MV-4-11 (cell line): ENCODE measurements at places on chromosomes 7 and 10.
A peak's percentile ranks its signal among the peaks of the same experiment; 100 is the strongest.

- DNase-seq, result no peak
These were observed 191.5 kb downstream of the RAMP3 start for GRCh38 chr7:45349090-45349489.

DNA sequence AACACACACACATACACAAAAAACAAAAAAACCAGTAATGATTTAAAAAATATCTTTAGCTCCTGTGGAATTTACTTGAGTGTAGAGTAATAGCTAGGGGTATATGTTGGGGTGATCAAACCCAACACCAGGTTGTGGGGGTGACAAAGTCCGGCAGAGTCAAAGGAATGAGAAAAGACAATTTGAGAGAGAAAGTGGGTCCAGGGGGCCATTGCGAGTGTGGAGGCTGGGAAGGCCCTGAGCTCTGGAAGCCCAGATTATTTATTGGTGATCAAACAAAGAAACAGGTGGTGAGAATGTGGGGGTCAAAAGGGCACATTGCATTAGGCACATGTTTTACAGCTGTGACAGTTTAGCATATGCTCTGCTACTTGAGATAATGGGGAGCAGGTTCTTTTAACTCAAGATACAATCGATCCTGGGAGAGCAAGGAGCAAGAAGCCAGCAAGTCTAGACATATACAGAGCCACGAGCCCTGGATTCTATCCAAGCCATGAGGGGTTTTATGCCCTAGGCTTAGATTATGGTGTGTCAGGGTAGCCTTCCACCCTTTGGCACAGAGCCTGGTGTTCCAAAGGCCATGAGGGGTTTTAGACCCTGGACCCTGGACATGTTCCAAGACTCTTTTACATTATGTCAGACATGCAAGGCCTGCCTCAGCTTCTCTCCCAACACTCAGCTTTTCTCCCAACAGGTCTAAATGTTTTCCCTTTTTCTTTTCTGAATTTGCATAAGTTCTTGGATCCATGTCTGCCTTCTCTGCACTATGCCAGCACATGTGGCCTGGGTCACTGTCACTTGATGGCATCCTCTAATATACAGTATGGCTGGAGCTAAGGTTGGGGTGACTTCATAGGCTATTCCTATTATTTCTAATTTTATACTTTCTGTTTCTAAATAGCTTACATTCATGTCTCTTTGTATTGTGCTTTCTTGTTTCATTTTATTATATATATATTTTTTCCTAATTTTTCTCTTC is 48.6 kb upstream of the MKI67 start:
- DNase-seq, result no peak

DNA sequence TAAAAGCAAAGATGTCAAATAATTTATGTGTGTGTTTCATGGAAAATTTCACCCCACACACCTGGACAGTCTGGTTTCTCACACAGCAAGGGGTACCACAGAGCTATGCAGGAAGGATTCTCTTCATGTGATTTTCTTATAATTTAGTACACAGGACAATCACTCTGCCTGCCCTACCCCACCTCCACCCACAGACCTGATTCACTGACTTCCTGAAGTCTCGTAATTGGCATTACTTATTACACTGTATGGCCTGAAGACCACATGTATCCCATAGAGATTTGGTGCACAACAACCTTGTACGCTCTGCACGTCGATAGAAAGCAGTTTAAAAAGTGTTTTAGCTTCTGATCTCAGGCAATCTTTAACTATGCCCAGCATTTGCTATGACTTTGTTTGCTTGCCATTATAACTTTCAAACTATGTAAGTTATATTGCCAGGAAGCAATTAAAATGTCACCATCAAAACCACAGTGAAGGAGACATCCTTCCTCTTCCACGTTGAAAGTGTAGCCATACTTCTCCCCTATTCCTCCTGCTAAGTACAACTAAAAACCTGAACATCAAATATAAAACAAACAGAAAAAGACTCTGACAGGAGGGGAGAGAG is 279.4 kb upstream of the IMMP2L start:
- peak; percentile 28 for DNase-seq

DNA sequence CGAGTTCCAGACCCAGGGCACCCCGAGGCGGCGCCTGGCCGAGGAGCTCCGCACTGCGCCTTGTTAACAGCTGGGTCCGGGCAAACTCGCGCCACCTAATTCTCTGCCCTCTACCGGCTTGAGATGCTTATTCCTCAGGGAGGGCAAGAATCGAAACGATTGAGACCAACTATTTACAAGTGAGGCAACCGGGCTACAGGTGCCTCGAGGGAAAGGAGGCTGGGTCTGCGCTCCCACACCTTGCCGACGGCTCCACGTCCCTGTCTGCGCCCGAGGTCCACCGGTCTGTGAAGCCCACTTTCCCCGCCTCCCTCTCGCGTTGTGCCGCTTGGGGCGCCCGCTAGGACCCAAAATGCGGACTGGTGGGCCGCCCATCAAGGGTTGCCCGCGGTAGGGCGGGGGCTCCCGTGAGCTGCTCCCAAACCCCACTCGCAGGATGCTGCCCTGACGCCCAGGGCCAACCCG is 527 bp downstream of the AKR1B1 start:
- no peak for DNase-seq

GRCh38 chr7:133679977-133680376 is 427.1 kb downstream of the EXOC4 start:
- DNase-seq, result no peak

DNA sequence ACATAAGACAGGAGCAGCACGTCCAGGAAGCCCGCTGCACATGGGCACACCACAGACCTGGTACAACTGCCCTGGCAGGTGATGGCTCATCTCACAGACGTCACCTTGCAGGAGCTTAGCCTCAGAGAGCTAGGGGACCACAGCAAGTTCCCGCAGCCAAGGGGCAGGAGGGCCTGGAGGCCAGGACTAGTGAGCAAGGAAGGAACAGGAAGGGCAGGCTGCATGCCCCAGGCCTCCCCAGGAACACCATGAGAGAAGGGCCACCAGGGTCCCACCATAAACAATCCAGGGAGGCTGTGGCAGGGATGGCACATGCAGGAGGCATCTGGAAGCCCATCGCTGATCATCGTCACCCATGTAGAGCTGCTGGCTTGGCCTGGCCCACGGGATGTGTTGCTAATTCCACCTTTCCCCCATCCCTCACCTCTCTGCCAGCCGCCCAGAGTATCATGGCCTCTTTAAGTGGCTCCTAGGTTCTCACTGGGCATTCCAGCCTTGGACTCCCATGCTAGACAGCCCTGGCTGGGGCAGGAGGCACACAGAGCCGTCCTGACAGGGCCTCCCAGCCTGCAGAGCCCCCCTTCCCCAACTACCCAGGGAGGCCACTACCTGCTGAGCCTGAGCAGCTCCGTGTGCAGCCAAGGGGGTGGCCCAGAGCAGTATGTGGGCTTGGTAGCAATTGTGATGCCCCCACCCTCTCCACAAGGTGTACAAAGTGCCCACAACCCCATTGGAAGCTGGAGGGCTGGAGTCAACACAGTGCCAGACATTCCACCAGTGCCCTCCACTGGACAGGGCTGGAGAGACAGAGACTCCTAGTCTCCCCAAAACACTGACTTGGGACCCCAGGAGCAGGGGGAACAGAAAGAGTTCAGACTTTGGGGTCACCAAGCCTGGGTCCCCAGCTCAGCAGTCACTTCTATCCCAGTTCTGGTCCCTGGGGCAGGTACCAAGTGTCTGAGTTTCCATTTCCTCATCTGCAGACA is 35.5 kb downstream of the GRID1 start:
- no peak for DNase-seq

DNA sequence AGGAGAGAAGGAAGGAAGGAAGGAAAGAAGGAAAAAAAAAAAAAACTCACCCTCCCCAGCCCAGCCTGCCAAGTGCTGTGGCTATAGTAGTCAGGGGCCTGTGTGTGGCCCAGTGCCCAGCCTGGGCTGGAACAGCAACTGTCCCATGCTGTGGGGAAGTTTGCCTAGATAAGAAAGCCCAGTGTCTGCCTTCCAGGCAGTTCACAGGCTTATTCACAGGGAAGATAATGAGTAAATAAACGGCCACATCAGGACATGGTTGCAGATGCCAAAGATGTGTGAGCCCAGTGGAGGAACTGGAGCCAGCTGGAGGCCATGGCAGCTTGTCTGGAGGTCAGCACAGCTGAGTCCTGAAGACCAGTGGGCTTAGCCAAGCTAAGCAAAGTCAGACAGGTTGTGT is 132.4 kb upstream of the FOXK1 start:
- no peak for DNase-seq

- no peak for DNase-seq
These were observed 193.0 kb downstream of the FZD1 start for GRCh38 chr7:91457208-91457607.

- DNase-seq, result no peak
These were observed 13.2 kb downstream of the CHAT start for GRCh38 chr10:49627038-49627437.

DNA sequence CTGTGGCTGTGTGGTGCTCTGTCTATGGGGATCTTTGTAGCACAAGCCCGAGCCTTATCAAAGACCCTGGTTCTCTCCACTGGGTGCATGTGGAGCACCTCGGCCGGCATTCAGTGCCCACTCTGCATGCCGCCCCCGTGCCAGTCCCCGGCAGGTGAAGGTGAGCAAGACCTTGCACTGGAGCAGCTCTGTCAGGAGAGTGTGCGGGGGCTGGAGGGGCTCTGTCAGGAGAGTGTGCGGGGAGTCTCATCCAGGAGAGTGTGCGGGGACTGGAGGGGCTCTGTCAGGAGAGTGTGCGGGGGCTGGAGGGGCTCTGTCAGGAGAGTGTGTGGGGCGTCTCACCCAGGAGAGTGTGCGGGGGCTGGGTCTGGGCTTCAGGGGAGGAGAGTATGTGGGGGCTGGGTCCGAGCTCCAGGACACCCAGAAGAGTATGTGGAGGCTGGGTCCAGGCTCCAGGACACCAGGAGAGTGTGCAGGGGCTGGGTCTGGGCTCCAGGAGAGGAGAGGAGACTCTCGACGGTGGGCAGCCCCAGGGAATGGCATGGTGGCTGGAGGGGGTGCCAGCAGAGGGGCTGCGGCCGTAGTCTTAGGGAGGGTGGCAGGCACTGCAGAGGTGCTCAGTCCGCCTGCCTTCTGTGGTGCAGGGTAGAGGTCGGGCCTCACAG is 40.8 kb downstream of the INPP5A start:
- DNase-seq, result no peak
